ENCODE measurements at places on chromosomes 5 and 9.

DNA sequence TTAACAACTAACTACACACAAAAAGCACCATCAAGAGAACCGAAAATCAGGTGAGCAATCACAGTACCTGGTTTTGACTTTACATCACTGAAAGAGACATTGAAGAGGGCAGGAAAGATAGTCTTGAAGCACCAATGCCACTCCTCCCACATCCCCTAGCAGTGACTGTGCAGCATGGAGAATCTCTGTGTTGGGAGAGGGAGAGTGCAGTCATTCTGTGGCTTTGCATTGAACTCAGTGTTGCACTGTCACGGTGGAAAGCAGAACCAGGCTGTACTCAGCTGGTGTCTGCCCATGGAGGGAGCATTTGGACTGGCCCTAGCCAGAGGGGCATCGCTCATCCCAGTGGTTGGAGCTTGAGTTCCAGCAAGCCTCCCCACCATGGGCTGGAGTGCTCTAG, 40.4 kb downstream of the C5 start:
- DNase-seq, result no peak

- no peak for DNase-seq
Observed at GRCh38 chr5:2627867-2628266, 123.6 kb downstream of the IRX2 start.

DNA sequence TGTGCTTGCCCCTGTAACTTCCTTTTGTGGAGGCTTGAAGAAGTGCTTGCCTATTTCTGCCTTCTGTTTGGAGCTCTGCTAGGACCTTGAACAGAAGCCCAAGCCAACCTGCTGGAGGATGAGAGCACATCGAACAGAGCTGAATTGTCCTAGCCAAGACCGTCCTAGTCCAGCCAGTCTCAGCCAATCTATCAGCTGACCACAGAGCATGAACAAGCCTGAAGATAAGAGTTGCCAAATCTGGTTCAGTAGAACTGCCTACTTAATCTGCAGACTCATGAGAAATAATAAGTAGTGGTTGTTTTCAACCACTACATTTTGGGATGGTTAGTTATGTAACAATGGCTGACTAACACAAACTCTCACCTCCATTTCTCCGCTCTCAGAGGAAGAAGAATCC, 4.4 kb upstream of the SNX2 start:
- DNase-seq, result no peak

GRCh38 chr9:98523231-98523901, 185.4 kb downstream of the GABBR2 start:
- no peak for DNase-seq

DNA sequence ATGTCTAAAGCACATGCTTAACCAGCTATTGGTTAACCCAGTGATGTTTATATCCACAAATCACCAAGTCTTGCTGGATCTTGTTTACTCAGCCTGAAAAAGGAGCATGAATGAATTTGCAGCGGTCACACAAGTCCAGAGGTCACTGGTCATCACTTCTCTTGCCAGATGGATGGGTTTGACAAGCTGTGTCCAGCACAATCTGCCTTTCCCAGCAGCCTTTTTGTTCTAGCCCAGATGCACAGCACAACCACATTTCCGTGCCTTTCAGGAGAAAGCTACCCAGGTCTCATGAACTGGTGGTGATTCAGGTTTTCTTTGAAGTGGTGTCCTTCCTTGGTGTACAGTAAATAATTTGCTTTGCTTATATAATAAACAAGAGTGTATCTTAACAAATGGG, 32.1 kb downstream of the TMEM252 start:
- no peak for DNase-seq

DNA sequence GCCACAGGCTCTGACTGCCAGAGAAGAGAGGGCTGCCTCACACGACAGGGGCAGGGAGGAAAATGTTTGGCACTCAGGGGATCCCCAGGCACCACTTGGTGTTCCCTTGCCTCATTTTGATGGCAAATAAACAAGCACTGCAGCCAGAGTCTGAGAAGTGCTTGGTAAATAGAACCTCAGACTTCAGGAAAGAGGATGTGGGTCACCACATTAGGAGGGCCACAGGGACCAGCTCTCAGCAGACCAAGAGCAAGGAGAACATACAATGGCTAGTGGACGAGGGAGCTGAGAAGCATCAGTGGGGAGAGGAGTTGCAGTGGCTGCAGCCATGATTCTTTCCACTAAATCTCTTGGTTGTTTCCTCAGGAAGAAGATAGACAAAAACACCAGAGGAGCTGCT, 413.9 kb downstream of the GADD45G start:
- no peak for DNase-seq

DNA sequence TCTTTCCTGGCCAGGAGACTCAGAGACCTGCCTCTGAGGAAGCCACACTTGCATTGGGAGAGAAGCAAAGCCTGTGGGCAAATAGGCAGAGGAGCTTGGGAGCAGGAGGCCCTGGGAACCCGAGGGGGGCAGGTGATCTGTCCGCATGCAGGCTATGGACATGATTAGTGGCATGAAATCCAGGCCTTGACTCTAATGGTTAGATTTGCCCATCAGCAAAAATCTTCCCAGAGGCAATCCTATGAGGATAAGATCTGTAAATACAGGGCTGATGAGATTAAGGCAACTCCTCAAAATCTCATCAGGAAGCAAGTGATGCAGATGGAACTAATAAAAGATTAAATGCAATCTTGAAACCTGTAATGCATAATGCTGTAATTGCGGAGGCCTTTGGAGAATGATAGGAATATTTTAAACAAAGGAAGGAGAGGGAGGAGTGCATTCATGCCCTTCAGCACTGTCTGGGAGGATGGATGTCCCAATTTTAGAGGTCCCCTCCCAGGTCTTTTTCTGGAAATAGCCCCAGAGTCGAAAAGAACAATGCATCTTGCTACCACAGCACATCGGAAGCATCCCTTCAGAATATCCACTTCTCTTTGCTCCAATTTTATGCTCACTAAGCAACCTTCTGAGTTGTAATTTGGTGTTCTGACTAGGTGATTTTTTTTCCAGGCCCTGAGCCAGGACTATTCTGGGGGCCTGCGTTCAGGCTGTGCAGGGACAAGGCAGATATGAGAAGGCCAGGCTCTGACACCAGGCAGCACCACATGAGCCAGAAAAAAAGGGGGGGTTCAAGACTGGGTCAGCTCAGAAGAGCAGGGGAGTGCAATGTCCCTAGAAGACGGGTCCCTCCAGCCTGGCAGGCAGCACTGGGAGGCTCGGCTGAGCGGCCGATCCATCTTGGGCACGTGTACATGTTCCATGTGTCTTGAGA, 66.5 kb downstream of the MED10 start:
- DNase-seq, result no peak

DNA sequence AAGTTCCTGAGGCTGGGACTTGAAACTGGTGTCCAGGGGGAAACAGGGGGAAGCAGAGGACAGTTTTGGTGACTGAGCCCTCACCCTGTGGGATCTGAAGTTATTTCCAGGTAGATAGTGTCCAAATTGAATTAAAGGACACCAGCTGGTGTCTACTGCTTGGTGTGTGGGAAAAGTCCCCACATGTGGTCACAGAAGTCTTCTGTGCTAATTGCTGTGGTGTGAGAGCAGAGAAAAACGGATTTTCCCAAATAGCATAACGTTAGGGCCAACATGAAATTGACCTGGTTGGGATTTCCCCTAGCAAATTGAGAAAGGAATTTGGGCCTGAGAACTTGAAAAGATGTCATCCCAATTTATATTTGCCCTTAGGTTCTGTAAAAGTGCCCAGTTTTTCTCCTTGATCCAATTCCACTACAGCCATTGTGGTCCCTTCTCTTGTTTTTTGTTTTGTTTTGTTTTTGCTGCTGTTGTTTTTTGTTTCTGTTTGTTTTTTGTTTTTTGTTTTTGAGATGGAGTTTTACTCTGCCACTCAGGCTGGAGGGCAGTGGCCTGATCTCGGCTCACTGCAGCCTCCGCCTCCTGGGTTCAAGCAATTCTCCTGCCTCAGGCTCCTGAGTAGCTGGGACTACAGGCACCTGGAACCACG, 5.6 kb upstream of the STARD4 start:
- DNase-seq, result no peak

DNA sequence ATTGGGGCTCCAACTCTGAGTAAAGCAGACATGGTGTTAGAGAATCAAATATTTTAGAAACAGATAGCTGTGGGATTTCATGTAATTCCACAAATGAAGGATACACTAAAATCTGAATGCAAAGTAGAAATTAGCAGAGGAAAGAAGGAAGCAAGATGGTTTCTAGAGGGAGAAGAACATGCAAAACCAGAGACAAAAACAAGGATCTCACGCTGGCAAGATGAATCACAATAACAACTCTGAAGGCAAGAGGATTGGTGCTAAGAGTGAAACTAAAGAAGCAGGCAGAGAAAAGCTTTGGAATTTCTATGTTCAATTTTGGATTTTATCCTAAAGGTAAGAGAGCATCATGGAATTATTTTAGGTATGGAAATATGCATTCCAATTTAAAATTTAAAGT, 857.2 kb upstream of the COX7C start:
- no peak for DNase-seq

GRCh38 chr5:132380741-132381140, 11.2 kb downstream of the SLC22A5 start:
- no peak for DNase-seq

DNA sequence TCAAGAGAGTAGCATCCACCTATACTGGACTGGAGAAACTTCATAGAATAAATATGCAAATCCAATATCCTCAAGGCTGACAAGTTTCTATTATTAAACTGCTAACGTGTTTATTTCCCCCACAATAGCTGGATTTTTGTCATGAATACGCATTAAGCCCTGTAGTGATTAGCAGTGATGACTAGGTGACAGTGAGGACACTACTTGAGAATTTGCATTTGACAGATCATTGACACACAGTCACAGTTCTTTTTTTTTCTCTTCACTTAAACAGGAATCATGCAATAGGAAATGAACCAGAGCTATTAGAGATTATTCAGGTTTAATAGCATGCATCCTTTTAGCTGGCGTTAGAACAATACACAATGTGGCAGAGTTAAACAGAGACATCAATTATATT, 35.3 kb downstream of the MPDZ start:
- no peak for DNase-seq

DNA sequence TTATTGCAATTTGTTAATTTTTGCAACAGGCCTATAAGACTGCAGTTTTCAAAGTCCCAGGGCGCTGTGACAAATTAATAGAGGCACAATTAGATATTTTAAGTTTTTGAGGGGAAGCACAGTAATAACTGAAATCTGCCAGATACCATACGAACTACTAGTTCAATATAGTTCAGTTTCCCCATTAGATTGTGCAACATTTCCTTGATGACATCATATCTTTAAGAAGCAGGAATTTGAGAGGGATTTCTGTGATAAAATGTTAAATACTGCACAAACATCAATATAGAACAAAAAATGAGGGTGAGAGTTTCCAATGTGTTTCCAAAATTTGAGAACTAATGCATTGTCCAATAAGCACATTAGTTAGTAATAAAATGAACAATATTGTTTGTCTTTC, 56.7 kb upstream of the GRIN3A start:
- DNase-seq, result no peak

- DNase-seq, result no peak
Observed at GRCh38 chr9:1732670-1733069, 282.5 kb upstream of the SMARCA2 start.

DNA sequence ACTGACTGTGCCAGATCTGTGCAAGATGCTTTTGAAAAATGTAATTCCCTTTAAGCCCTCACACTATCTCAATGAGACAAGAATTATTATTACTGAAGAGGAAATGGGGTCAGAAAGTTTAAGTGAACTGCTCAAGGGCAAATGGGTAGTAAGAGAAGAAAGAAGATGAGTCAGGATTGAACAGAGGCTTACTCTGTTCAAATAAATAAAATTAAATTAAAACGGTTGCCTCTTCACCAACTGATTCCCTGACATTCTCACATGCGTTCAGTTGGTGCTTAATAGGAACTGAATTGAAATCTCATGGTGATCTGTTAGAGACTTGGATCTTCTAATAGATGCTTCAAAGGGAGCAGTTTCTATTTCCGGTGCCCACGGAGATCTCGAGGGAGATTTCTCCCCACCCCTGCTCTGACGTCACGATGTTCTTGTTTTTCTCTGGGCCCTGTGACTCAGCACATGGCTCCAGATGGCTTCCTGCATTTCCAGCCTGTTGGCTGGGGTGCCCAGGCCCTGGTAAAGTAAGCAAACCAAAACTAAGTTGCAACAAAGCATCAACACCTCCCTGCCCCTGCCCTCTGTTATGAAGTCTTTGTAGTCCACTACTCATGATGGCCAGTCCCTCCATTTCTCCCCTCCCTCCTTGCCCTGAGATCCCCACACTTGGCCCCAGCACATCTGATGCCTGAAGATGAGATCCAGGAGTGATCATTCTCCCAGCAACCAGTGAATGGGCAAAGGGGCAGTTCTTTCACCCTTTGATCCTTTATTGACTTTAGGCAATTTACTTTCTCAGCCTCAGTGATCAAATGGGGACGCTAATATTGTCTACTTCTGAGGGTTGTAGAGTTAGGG, 106.1 kb upstream of the CPEB4 start:
- DNase-seq, result peak; percentile 60

DNA sequence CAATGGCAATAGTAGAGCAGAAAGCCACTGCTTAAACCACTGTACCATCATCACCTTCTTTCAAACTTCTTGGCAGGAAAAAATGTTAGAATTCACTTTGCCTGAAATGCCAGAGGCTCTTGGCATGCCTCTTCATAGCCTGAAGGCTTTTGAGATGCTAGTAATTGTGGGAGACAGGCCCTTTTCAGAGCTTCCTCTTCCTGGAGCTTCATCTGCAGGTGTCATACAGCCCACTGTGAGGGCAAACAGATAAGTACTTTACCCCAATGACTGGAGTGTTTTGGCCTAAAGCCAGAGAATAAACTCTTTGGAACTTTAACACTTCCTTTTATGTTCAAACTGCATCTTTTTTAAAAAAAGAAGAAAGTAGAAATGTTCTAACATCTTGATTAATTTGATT, 81.3 kb upstream of the TMEM171 start:
- no peak for DNase-seq

GRCh38 chr9:69818750-69819345, 1.8 kb upstream of the CFAP95 start:
- DNase-seq, result no peak

DNA sequence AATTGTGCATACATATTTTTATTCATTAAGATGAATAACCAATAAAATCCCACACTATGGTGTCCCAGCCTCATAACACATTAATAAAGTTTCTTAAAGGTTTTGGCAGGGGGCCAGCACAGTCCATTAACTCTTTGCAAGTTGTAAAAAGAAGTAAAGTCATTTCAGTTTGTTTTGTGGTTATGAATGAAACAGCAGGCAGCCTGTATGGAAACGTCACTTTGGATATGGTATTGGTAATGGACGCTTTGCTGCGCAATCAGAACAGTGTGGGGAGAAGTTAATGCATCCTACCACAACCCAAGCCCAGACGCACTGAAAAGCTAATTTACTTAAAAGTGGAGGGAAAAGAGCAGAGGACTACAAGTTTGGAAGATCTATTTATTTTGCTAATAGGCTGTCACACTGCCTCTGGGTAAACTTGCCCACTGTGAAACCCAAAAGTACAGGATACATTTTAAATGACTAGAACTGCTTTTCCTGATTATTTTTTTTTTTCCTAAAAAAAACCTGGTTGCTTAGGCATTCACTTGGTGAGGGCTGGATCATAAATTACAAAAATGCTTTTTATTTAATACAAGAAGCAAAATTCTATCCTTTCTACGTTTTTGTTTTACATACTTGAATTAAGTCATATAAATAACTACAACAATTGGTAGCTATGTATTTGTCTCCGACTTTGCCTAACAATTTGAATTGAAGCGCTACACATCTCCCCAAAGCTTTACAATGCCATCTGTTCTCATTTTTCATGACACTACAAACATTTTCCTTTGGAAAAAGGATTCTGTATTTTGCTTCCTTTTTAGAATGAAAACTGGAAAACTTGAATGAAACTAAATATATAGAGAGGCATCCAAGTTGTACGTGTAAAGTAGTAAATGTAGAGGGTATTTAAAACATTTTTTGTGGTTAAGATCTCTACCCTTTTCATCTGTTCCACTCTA, 104.3 kb downstream of the NFIB start:
- DNase-seq, result no peak

All from activated effector memory CD4-positive, alpha-beta T cell treated with Interleukin-2 at 50 U/mL for 16 hours (primary cell).